ENCODE measurements at places on chromosomes 5 and 9.

DNA sequence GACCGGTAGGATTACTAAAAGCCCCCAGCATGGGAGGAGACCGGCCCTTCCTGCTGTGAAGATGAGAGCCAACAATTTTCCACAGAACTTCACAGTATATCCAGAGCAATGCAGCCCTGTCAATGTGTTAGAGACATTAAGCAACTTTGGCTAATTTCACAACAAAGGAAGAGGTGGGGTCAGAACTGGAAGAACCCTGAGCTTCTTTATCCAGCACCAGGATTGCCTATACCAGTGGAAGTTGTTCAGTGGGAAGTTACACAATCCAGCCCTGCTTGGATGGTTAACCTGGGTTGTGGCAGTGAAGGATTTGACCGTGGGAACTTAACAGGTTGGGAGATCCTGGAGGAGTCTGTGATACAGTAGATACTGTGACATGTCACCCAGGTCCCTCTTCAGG is 197.0 kb downstream of the FBN2 start:
- no peak for DNase-seq

- no peak for DNase-seq
These were observed 10.0 kb downstream of the LCP2 start for GRCh38 chr5:170287532-170287931.

DNA sequence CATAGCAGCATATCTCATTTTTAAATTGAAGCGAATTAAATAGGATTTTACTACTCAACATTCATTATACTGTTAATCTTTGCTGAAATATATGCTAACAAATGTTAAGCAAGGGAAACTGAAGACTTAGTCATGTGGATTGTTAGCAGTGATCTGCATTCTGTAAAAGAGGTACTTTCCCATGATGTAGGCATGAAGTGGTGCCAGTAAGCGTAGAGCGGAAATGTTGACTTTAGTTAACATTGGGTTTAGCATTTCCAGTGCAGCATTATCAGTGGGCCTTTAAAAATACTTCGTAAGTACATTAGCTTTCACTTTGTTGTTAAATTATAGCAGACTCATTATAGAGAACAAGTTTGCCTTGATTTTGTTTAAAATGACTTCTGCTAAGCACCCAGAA is 130.3 kb downstream of the CDC42SE2 start:
- DNase-seq: no peak

DNA sequence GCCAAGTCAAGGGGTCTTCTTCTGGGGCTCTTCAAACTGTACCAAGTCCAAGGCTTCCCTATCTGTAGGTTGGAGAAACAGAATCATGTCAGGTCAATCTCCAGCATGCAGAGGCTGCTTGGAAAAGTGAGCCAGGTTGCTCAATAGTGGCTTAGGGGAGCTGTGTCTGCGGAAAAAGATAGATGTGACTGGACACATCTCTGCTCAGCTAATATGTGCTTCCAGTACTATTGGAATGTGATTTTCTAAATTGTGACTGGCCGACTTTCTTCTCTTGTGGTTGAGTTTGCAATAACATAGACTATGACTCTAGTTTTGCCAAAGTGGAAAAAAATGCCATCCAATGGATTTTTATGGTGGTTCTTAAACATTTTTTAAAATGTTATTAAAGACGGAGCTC is 136.7 kb downstream of the BOD1 start:
- DNase-seq: no peak

- no peak for DNase-seq
These were observed 2287.4 kb upstream of the WWC1 start for GRCh38 chr5:166004006-166004405.

DNA sequence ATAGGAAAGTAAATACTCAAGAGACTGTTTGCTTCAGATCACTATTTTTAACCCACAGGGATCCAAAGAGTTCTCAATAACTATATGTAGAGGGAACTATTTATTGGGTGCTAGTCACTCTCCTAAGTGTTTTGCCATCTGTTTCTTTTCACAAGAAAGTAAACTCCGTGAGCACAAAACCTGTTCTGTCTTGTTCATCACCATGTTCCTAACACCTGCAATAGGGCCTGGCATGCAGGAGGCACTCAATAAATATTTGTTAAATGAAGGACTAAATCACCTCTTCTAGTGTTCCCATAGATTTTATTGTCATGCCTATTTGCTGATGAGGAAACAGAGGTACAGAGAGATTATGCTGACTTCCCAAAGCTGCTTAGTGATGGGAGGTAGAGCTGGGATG is 118.2 kb downstream of the VCAN start:
- DNase-seq: no peak

DNA sequence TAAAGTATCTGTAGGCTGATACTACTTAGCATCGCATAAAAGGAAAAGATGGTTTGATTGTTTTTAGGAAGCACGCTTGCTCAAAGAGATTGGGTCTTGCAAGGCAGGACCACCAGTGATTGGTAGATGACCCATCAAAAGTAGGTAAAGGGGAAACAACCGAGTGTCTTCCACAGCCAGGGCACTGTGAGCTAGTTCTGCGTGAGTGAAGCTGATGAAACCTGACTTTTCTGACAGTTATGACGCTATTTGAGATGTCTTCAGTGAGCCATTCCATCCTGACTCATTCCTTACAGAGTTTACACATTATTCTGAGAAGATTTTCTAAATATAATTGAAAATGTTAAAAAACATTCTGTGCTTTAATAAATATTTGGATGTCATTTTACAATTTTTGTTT is 49.7 kb downstream of the BASP1 start:
- DNase-seq: no peak

- no peak for DNase-seq
These were observed 29.3 kb upstream of the RPS23 start for GRCh38 chr5:82307451-82307850.

GRCh38 chr5:11384441-11385250 is 519.6 kb downstream of the CTNND2 start:
- DNase-seq: no peak

DNA sequence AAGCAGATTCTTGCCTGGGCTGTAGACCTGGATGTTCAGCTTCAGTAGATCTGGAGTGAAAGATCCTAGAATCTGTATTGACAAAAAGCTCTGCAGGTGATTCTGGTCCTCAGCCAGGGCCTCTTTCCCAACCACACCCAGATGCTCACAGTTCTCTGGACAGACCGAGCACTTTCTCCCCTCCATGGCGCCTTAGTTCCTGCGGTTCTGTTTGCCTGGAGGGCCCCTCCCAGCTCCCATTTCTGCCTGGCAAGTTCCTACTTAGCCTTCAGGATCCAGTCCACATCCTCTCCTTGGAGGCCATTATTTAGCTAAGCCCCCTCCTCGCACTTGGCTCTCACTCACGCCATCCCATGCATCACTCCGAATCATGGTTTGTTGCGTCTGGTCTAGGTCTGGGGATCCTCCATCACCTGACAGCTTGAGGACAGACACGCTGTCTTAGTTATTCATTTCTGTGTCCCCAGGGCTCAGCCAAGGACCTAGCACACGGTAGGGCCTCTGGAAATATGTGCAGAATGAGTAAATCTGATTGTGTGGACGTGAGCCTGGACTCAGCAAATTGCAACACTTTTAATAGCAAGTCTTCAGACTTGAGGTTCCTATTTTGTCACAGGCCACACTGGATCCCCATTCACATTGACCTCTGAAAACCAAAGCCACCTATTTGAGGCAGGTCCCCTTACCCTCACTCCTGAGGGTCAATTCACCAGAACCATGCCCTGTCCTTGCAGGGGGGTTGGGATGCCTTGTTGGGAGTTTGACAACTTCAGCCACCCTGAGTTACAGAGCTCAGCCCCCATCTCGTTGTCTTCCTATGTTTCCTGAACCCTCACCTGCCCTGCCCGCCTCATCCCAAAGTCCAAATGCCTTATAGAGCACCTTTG is 50.7 kb downstream of the COL15A1 start:
- no peak for DNase-seq

DNA sequence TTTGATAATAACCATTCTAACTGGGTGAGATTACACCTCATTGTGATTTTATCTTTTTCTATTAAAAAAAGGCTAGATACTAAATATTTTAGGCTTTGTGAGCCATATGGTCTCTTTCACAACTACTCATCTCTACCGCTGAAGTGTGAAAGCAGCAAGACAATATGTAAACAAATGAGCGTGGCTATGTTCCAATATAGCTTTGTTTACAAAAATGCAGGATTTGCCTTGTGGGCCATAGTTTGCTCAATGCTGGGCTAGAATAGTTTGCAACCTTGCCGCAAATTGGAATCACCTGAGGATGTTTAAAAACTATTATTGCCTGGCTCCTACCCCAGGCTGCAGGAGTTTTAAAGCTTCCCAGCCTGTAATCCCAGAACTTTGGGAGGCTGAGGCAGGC is 10.2 kb upstream of the GPR150 start:
- no peak for DNase-seq

DNA sequence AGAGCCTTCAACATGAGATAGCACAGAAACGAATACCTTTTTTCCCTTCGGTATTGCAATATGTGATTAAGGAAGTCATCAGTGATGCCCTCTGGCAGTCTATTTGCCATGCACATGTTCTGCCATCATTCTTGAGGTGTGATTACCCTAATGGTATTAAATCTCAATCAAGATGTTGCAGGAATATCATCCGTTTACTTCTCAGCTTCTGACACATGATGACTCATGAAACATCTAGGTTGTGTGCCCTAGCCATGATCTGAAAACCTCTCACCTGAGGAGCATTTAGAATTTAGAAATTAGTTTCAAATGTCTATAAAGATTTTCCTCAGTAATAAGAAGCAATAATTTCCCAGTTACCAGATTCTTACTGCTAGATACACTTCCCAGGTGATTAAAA is 209.1 kb downstream of the ADGRV1 start:
- no peak for DNase-seq

DNA sequence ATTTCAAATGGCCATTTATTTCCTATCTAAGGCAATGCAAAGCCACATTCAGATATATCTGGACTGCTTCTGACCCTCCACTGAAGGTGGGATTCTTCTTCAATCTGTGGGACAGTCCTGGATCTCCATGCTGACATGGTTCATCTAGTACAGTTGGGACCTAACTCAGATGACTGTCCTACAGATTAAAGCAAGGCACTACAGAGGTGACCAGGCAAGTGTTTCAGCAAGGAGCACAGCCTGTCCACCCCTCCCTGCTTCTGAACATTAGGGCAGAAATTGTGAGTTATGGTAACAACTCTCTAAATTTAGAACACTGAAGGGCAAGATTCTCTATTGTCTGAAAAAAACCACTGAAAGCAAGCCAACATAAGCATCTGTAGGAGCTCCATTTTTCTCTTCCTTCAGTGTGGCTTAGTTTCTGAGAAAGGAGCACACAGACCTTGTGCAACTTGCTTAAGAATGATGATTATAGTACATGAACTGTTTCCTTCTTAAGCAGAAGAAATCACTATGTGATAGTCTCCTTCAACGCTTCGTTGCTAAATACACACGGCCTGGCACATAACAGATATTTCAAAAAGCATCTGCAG is 62.9 kb upstream of the BARX1 start:
- DNase-seq: no peak

GRCh38 chr5:169242175-169242848 is 58.6 kb downstream of the SLIT3 start:
- DNase-seq: peak; percentile 6

DNA sequence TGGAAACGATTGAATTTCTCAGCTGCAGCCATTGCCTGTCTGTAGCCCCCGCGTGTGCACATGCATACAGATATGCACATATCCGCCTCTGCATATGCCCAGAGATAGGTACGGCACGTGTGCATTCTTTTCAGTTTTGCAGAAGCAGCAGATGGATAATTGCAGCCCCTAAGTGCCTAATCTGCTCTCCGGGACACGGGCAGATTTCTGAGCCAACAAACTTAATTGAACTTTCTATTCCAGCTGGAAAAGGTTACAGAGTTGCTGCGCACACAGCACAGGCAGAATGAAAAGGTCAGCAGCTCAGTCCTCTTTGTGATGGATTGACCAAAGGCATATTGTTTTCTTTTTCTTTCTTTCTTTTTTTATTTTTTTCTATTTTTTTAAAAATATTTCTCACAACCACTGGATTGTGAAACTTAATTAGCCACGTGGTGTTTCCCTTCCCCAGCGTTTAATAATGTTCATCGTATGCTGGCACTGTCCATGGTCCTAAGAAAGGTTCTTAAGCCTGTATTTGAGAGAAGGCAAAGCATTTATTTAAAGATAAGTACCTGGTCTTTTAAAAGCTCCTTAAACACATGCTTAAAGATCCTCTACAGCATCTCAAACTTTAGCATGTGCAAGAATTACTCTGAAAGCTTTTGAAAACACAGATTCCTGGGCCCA is 270.2 kb upstream of the BRINP1 start:
- DNase-seq: no peak

- DNase-seq: peak; percentile 1
These were observed 545.4 kb downstream of the CDH9 start for GRCh38 chr5:26492906-26493459.

GRCh38 chr9:114116126-114116747 is 17.1 kb upstream of the KIF12 start:
- DNase-seq: no peak

- no peak for DNase-seq
These were observed 28.2 kb upstream of the SMAD5 start for GRCh38 chr5:136104306-136104965.

- no peak for DNase-seq
These were observed 141.7 kb downstream of the GADD45G start for GRCh38 chr9:89746385-89747116.

DNA sequence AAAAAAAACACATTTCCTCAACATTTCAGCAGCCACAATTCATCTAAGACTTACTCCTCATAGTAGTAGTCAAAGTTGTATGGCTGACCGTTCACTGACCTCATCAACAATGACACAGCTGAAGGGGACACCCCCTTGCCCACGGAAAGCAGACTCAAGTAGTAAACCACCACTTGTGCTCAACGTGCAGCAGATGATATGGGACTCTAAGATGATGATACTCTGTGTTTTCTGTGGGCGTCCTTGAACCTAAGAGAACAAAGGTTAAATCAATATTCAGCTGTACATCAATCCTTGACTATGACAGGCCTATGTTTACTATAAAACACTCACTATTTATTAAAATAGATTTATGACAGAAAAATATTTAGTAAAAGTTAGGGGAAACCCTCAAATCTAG is 71.6 kb downstream of the SETX start:
- no peak for DNase-seq

DNA sequence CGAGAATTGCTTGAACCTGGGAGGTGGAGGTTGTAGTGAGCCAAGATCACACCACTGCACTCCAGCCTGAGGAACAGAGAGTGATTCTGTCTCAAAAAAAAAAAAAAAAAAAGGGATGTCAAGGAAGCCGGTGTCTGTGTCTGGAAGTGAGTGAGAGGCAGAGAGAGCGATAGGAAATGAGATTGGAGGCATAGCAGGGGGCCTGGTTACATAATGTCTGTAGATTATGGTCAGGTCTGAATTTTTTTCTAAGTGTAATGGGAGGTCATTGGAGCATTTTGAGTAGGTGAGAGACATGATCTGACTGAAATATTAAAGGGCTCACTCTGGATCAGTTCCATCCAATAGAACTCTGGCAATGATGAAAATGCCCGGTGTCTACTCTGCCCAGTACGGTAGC is 40.4 kb upstream of the CTNNA1 start:
- DNase-seq: no peak

DNA sequence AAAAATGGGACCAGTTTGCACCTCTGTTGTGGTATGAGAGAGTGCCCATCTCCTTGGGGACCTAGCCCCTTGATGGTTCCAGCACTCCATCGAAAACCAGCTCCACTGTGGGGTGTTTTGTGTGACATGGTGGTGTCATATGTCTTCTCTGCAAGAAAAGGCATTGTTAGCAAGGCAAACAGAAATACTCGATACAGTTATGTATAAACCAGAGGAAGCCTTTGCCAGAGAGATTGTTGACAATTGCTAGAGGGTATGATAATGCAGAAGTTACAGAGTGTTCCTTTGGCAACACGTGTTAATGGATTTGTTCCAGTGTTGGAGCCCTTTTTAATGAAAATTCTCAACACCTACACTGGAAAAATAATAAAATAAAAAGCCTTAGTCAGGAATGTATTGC is 270.4 kb upstream of the DMRT1 start:
- no peak for DNase-seq

Measured in hematopoietic multipotent progenitor cell treated with erythropoietin and hydrocortisone succinate and interleukin-3 and kit ligand, for 8 days (in vitro differentiated cells).